ENCODE measurements at places on chromosomes 1 and 21.

GRCh38 chr1:212691561-212692071, 8.0 kb downstream of the BATF3 start:
- DNase-seq = no peak

DNA sequence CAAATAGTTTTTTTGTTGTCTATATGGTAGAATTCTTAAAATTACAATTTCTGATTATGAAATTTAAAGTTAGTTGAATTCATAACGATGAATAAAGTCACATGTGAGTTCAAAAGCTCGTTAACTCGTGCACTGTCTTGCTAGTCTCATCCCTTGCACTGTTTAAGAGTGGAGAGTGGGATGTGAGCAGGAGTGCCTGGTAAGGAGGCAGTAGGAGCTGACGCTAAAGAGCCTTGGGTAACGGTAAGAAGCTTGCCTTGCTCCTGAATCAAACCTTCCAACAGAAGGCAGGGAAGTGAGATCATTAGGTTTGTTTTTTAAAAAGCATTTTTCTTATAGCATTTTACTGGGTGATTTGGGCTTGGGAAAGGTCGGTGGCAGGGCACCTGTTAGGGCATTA, 2.3 kb upstream of the FASLG start:
- no peak for DNase-seq

- DNase-seq = peak; percentile 55
These were observed 6.2 kb upstream of the LBR start for GRCh38 chr1:225434046-225434445.

GRCh38 chr1:244063498-244063897, 12.4 kb downstream of the ZBTB18 start:
- no peak for DNase-seq

DNA sequence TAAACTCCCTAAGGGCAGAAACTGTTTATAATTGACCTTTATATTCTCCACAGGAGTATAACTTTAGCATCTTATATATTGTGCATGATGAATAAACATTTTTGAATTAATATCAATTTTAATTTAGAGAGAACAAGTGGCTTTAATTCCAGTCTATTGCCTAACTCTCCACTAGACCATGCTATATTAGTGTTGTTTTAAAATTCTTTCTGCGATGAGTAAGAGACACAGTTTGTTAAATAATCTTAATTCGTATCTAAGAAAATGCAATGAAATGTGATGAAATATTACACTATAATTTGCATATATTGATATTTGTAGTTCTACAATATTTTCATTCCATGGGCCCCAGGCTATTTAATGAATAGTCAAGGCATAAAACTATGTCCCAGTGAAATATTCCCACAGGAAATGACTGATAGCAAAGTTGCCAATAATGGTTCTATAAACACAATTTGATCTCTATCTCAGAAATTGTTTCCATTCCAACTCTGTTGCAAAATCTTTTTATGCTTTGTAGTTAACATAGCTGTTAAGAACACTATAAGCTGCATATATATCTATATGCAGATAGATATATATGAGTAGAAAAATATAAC, 2.9 kb upstream of the SYDE2 start:
- no peak for DNase-seq

GRCh38 chr21:32207406-32207716, 71.5 kb downstream of the MIS18A start:
- DNase-seq = no peak

- no peak for DNase-seq
These were observed 358.5 kb upstream of the DAB1 start for GRCh38 chr1:57782357-57782756.

DNA sequence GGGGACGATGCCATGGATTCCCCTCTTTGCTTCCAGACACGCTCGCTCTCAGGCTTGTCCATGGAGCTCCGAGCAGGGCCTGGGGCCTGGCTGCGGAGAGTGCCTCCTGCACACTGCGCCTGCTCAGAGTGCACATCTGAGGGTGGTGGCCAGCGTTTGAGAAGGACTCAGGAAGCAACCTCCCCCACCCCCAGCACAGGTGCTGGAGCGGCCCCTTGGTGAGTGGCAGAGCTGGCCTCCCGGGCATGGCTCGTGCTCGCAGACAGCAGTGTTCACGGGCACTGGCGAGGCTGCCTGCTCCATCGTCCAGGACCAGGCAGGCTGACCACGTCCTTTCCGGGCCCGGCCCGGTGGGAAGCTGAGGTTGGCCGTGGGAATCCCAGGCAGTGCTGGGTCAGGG, 2.8 kb downstream of the SPATC1L start:
- DNase-seq = no peak

GRCh38 chr1:166971252-166971651, 4.1 kb downstream of the ILDR2 start:
- DNase-seq = no peak
